ENCODE measurements at places on chromosomes 13 and 19. TPM values are rescaled to one million over a fixed set of nuclear protein-coding genes. Genes with fewer than 3 reads are reported as not detected.

- no peak for DNase-seq
- peaks cover 8% of the 10 kb centered on the region for H3K4me1 ChIP-seq
- no peak overlapping the region for H3K27ac ChIP-seq
- no peaks in the 10 kb centered on the region for H3K27me3 ChIP-seq
- H3K36me3 ChIP-seq: no peaks in the 10 kb centered on the region
Measured at GRCh38 chr13:111047326-111047725, 67.8 kb upstream of the ARHGEF7 start.

The KLF1 gene
- total RNA-seq: not detected

DNA sequence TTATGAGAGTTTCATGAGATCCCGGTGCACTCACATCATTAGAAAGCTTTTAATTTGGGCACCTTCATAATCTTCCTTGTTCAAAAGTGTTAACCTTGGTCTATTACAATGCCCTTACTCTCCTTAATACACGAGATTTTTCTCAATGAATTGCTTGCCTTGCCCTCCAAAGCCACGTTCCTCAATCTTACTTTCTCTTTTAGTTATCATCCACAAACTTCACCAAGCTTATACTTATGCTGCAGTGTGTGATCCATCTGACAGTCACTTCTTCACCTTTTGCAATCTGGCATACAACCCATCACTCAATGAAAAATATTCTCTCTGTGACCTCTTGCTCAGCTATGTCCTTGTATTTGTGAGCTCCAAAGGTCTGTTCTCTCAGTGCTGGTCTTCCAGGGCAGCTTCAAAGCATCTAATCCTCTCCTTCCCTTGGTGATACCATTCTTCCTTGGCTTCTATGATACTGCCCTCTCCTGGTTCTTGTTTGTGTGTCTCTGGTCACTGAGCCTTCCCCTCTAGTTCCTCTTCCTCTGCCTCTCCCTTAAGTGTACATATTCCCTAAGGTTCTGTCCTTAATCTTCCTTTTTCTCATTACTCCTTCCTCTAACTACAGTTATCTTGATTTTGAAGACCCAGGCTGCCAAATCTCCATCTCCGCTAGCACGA lies 202.2 kb upstream of the STARD13 start:
- peaks cover 3% of the 10 kb centered on the region for H3K4me1 ChIP-seq
- no peak overlapping the region for H3K27ac ChIP-seq
- H3K27me3 ChIP-seq: no peaks in the 10 kb centered on the region
- no peak overlapping the region for H3K4me3 ChIP-seq
- DNase-seq: peak; percentile 26

The KIR3DL2 gene
- total RNA-seq: not detected

- H3K4me1 ChIP-seq: peaks cover 39% of the 10 kb centered on the region
- H3K27ac ChIP-seq: peak overlapping the region; percentile 45
- H3K36me3 ChIP-seq: no peaks in the 10 kb centered on the region
- DNase-seq: no peak
Measured at GRCh38 chr19:2239771-2240770, 3.4 kb downstream of the SF3A2 start.

The MLNR gene
- not detected for total RNA-seq

DNA sequence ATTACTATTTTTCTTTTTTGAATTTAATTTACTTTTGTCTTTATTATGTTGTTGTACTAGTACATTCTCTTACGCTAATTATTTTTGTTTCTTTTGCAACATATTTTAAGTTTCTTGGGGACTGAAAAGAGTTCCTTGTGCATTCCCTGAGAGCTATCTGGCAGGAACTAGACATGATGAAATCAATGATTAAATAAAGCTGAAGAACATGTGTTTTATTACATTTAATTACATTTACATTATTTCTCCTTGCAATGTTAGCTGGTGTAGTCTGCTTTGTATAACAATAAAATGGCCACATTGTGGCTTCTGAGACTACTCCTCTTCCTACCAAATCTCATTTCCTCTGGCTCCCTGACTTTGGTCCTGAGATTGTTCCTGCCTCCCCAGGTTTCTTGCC lies 244.9 kb downstream of the NDFIP2 start:
- H3K4me1 ChIP-seq: no peaks in the 10 kb centered on the region
- H3K27me3 ChIP-seq: no peaks in the 10 kb centered on the region
- no peak for DNase-seq
- H3K27ac ChIP-seq: no peak overlapping the region

The MEIOSIN gene
- total RNA-seq: not detected
